ENCODE measurements at places on chromosomes 4 and X.
A peak's percentile ranks its signal among the peaks of the same experiment; 100 is the strongest.

- no peak for DNase-seq
These were observed 14.9 kb upstream of the CCNG2 start for GRCh38 chr4:77141964-77142645.

DNA sequence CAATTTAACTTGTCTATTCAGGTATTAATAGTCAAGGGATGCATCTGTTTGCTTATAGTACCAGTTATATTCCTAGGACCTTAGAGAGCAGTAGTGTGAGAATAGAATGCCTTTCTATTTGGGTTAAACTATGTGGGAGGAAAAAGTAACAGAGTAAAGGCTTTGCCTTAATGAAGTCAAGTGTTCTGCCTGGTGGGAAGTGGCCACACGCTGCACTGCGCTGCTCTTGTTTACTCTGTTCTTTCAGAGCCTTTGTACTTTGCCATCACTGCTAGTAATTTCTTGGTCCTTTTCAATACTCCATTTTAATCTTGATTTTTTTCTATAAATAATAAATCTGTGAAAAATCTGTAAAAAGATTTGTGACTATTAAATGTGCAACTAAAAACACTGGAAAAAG lies 38.0 kb downstream of the YIPF6 start:
- no peak for DNase-seq

DNA sequence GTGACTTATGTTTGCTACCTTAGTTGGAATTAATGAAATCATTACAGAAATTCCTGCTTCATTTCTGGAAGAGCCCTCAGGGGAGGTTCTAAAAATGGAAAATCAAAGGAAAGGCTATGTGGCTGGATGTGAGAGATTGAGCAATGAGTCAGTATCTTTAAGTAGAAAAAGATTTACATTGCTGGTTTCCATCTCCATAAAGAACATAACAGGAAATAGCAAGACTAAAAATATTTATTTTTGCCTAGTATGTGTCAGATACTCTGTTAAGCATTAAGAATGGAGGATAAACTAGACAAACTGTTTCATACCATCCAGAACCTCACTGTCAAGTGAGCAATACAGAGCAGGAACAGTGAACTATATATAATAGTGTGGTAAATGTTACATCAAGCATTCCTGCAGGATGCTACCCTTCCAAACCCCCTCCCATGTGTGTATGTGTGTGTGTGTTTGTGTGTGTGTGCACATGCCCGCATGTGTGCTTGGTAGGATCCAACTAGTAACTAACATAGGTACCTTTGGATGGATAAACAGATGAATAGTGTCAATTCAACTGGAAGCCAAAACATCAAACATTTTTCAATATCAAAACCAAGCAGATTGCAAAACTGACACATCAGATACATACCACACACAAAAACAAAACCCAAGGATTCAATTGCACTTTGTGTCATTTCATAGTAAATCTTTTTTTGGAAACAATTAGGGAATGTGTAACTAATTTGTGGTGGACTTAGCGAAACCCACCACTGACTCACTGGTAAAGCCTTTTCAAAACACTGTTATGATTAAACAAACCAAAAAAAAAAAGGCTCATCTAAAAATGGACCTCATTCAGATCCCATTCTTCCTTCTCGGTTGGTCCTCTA lies 223.4 kb downstream of the SHROOM3 start:
- no peak for DNase-seq

DNA sequence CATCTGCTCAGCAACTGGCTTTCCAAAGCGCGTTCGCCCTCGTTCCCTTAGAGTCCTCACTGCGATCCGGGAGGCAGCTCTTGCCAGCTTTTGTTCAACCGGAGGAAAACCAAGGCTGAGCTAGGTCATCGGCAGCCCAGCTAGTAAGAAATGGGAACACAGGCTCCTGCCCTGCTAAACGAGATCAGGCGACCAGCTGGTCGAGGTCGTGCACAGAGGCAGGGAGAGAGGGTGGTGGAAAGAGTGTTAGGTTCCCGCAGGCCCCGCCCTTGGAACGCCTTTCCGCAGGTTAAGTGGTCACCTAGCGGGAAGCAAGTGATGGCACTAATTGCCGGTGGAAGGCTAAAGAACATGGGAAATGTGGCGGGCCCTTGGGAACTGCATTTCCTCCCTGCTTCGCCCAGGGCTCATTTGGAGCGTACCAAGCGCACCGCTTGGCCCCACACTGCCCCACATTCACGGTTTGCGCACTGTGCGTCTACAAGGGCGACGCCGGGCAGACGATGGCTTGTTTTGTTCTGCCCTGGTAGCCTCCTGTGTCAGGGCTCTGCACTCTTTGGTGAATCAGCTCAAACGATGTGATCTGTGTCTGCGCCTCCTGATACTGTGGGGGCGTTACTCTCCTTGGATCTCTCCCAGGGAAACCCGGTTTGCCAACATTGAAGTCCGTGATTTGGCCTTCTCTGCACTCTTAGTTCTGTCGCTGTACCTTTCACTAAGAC lies 7.2 kb upstream of the PRDM8 start:
- no peak for DNase-seq

GRCh38 chrX:55451626-55451989 lies 319 bp upstream of the MAGEH1 start:
- no peak for DNase-seq

DNA sequence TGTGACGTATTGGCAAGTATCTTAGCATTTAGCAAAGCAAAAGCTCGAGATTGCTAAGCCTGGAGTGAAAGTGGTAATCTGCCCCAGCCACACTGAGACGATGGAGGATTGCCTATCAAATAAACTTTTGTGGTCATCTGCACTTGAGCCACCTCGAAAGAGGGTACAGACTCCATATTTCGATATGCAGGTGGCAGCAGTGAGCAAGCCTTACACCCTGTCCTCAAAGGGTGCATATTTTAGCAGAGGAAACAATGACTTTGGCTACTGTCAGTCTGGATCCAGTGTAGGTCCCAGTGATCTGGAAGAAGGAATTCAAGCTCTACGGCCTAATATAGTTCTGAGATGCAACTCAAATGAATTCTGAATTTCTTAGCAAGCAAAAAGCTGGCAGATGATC lies 153.9 kb downstream of the ATG4A start:
- peak; percentile 0 for DNase-seq

DNA sequence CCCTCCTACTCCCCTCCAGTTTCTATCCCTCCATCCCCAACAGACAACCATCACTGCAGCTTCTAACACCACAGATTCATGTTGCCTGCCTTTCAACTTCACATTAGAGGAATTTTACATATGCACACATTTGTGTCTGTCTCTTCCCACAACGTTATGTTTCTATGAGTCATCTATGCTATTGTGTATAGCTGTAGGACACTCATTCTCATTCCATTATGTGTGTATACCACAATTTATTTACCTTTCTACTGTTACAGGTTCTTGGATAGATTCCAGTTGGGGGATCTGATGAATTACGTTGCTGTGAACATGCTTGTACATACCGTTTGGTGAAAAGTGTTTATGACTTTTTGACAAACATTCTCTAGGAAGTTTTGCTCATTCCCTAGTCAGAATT lies 58.8 kb upstream of the TRPC3 start:
- no peak for DNase-seq

GRCh38 chrX:20438871-20439526 lies 172.3 kb upstream of the RPS6KA3 start:
- DNase-seq, result peak; percentile 20

DNA sequence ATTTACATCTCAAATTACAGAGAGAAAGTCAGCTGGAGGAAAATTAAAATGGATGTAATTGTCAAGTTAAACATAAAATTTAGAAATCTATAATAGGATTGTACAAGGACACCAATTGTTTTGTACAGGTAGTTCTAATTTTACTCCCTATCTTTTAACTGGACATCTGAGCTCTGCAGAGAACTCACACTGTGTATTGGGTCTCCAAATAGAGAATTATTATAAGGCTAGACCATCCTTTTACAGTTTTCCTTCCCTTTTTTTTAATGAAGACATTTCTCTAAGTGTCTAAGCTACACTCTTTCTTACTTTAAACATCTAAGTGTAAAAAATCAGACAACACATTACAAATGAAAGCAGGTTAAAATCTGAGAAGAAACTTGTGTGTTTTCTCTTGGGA lies 78.4 kb upstream of the GC start:
- DNase-seq, result no peak

GRCh38 chrX:78957768-78958130 lies 12.6 kb downstream of the P2RY10 start:
- no peak for DNase-seq

GRCh38 chr4:10721616-10722015 lies 37.0 kb upstream of the CLNK start:
- DNase-seq, result no peak

DNA sequence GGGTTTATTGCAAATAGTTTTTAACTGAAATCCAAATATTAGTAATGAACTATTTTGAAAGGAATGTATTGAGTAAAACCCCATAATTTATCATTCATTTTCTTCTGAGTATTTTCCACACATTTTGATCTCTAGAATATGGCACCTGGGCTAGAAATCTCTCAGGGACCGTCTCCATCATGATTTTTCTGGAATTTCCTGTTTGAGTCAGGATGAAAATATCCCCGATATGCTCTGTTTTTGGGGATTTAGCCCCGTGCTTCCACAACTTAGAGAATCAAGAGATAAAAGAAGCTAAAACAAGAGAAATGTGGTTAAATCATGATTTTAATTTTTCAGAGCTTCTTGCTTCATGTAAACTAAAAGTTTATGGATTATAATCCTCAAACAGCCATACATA lies 114.2 kb downstream of the SPCS3 start:
- DNase-seq, result no peak

- DNase-seq, result no peak
These were observed 634 bp downstream of the CWH43 start for GRCh38 chr4:48986654-48987164.

DNA sequence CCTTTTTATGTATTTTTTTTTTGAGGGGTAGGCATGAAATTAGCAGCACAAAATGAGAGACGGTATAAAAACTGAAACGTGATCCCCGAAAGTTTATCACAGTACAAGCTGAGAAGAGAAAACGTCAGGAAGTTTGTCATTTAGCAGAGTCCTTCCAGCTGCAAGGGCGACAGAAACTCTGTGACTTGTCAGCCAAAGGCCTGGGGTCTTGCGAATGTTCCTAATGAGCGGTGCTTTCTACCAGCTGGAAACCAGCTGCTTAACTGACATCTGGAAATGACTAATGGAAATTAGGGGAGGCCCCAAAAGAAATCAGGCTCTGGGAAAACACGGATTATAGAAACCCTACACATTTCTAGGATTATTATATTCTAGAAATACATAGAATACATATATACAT lies 66.5 kb downstream of the CHRNA9 start:
- DNase-seq, result no peak

- peak; percentile 29 for DNase-seq
These were observed 328.5 kb downstream of the PPP3CA start for GRCh38 chr4:101018836-101019235.

DNA sequence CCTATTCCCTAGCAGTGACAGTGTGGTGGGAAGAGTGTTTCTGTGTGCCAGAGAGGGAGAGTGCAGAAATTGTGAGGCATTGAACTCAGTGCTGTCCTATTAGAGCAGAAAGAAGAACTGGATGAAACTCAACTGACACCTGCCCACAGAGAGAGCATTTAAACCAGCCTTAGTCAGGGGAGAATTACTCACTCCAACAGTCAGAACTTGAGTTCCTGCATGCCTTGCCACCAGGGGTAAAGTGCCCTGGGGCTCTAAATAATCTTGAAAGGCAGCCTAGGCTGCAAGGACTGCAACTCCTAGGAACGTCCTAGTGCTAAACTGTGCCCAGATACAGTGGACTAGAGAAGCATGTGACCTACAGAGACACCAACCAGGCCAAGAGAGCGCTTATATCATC lies 12.8 kb downstream of the CYSLTR1 start:
- DNase-seq, result no peak

DNA sequence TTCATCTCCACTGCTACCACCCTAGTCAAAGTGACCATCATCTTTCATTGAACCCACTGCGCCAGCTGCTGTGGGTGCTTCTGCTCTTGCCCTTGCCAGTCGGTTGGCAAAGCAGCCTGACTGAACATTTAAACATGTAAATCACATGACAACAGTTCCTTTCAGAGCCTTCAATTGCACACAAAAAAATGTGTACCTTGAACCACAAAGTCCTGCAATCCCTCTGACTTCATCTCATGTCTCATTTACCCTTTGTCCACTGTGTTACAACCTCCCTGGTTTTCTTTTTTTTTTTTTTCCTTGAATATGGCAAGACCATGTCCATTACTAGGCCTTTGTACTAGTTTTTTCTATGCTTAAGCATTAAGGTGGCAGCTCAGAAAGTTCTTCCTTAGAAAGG lies 183.5 kb downstream of the GBA3 start:
- no peak for DNase-seq

- peak; percentile 41 for DNase-seq
These were observed 98.9 kb upstream of the PDLIM3 start for GRCh38 chr4:185634066-185634652.

Measured in hematopoietic multipotent progenitor cell treated with erythropoietin and hydrocortisone succinate and interleukin-3 and kit ligand, for 4 days (in vitro differentiated cells).